ENCODE measurements at places on chromosomes 2 and 18.

- DNase-seq: no peak
These were observed 11.3 kb downstream of the CYP26B1 start for GRCh38 chr2:72136331-72136730.

DNA sequence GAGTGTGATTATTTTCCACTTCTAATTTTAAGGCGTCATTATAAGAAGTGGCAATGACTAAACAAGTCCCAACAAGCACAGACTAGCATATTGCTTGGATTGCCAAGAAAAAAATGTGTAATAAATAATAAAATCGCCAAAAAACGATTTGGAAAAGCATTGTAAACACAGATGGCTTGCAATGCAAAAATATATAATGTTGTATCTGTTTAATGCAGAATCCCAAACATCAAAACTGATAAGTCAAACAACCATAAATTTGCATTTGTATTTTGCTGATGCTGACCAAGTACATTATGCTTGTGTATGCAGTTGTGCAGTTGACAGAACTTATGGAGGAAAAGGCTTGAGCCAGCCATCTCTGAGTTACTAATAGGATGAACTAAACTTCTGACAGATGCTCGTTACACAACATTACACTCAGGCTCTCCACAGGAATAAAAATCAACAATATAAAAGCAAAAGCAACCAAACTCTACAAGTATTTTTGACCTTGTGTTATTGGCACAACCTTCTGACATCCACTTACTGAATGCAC, 68.1 kb downstream of the DNER start:
- DNase-seq: no peak

GRCh38 chr2:191244350-191244749, 854 bp upstream of the MYO1B start:
- DNase-seq: no peak

DNA sequence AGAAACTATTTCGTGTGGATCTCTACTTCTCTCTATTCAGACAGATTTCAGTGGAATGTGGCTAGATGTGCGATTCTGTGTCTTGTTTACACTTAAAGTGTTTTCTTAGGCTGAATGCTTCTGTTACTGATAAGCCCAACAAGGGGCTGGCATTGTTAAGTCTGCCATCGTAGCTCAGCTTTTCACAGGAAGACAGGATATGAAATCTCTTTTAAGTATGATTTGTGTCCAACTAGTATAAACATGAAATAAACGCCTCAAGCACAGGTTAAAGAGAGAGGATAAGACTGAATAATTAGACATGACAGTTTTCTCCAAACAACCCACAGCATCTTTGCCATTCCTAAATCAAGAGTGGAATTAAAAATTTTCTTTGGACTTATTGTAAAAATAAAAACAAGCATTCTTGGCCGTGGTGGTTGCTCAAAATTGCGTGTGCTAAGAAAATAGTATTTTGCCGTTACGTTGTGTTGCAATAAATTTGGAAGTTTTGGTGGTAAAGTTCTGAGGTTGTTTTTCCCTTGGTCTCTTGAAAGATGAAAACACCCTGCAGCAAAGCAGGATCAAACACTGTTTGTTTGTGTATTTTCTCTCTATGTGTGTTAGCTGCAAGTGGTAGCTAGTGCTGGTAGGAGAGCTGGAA, 1.0 kb downstream of the VIT start:
- DNase-seq: no peak

DNA sequence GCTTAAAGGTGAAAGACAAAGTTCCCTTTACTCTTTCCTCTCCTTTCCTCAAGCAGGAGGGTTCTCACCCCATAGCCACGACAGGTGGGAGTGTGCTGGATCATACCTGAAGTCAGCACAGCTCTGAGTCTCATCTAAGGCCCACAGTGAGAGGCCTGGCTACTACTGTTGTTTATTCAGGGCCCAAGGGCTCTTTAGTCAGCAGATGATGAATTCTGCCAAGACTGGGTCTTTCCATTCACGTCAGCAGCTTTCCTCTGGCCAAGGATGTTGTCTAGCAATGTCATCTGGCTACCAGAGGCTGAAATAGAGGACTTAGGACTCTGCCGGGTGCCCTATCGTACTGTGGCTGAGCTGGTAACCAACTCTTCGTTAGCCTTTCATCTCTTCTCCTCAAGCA, 308.4 kb upstream of the THUMPD2 start:
- no peak for DNase-seq

DNA sequence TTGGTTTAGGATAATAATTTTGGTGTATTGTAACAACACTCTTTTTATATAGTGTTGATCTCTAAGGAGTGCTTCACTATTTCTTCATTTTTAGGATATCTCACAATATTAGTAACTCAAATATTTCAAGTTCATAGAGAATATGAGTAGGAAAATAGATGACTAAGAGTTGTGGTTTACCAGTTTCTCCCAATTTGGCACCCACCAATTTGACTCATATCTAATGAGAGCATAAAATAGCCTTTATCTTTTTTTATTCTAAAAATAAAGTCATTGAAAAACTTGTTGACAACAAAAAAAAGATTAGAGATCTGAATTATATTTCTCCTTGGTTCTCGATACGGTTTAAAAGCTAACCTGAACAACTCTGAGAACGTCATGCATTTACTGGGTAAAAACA, 204.0 kb downstream of the PARD3B start:
- no peak for DNase-seq

DNA sequence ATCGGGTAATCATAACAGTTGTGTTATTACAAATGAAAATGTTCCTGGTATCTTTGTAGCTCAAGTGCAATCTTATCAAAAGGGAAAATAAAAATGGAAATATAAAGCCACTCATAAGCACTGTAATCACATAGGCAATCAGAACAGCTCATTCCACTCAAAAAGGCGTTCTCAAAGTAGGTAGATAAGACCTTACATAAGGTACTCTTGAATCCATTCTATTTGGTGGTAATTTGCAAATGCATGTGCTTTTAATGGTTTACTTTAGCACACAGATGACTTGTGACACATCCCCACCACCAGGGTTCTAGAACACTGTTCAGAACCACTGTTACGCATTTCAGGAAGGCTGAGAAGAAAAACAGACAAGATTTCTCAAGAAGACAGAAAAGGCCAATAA, 86.7 kb upstream of the NARS1 start:
- DNase-seq: no peak

Data from stimulated activated CD4-positive, alpha-beta T cell treated with anti-CD3 and anti-CD28 coated beads, Interleukin-1b, Interleukin-23, amount 100 ng/mL, for 4 hours (primary cell).